ENCODE measurements at places on chromosomes 2 and 18.

DNA sequence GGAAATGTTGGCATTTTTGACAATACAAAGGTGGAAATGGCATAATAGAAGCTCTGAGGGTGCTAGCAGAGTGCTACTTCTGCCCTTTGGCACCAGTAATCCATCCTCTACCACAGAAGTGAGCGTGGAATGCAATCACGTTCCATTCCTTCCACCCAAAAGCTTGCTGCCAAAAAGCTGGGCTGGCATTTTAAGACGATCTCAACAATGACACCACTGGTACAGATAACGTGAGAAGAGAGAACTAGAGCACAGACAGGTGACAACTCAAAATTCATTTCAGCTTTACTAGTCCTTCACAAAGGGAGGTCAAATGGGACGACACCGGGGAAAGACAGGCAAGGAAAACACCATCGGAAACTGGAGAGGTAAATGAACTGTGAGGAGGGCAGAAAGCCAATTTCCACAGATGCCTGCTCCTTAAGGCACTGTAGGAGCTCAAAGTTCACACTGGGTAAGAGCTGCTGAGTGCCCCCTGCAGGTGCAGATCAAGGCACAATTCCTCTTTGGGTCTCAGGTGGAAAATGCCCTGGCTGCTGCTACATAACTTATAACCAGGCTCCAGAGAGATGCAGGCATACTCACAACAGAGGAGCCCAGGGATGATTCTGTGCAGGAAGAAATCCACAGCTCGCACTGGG lies 50.7 kb upstream of the RNU4ATAC start:
- DNase-seq, result no peak

- no peak for DNase-seq
Measured at GRCh38 chr18:7898181-7898580, 331.1 kb downstream of the PTPRM start.

DNA sequence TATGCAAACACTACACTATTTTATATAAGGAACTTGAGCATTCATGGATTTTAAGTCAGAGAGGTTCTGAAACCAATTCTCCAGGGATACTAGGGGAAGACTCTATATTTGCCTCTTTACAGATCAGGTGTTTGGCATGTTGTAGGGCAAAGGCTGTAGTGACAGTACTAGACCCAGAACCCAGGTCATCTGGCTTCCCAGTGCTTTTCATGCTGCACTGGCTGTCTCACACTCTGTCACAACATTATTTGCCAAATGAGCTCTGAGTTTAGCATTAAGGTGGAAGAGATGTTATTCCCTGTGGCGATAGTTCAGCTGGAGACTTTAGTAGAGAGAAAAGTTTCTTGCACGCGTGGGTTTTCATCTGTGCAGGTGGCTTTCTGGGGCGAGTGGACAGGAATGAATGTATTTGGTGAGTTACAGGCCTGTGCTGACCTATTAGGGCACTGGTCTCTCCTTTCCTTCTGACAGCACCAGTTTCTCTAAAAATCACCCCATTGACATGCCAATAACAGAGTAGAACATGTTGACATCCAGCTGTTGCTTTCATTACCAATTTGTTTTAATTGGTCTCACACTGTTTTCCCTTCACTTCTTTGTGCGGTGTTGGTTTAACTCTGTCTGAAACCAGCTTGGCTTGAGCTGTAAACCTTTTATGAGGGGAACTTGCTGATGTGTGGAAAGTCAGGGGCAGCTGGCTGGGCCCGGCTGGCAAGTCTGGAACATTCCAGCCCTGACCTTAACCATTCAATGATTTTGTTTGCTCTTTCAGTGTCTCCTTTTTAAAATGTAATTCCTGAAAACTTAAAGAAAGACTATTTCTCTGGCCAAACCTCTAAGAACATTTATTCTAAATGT lies 643.0 kb upstream of the FAM98A start:
- no peak for DNase-seq

GRCh38 chr2:150971910-150972309 lies 289.8 kb downstream of the RBM43 start:
- no peak for DNase-seq

DNA sequence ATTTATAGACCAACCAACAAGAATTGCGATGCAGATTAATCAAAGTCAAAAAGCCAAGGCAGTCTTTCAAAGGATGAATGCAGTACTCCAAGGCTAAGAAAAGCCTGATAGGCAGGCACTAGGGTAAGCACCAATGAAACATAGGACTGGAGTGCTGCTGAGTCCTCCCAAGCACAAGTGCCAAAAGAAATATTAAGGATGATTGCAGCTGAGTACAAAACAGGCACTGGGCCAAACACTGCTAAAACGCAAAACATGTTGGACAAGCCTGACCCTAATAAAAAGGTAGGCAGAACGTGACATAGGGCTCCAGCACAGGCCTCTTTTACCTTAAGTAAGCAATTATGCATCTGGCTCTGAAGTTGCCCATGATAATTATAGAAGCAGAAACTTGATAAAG lies 160.1 kb upstream of the LRP1B start:
- DNase-seq, result no peak

GRCh38 chr2:226208726-226209125 lies 590.9 kb downstream of the IRS1 start:
- no peak for DNase-seq

- no peak for DNase-seq
Measured at GRCh38 chr2:88690591-88691338, 708 bp upstream of the RPIA start.

DNA sequence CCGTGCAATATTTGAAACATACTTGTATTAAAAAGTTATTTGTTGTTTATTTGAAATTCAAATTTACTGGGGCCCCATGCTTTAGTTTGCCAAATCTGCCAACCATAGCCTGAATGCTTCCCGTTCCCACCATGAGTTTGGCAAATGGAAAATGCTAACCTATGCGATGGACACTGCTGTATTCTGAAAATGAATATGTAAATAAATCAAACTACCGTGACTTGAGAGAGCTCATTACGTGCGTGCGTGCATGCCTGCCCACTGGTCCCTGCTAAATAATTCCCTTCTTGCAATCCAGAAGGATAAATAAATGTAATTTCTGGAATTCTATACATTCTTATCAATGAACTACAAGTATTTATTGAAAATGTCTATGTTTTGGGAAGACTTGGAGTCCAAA lies 3.2 kb downstream of the BOD1L2 start:
- DNase-seq, result no peak

- DNase-seq, result no peak
Measured at GRCh38 chr2:235433860-235434259, 60.0 kb upstream of the AGAP1 start.

- DNase-seq, result no peak
Measured at GRCh38 chr2:233270951-233271350, 19.5 kb downstream of the ATG16L1 start.

DNA sequence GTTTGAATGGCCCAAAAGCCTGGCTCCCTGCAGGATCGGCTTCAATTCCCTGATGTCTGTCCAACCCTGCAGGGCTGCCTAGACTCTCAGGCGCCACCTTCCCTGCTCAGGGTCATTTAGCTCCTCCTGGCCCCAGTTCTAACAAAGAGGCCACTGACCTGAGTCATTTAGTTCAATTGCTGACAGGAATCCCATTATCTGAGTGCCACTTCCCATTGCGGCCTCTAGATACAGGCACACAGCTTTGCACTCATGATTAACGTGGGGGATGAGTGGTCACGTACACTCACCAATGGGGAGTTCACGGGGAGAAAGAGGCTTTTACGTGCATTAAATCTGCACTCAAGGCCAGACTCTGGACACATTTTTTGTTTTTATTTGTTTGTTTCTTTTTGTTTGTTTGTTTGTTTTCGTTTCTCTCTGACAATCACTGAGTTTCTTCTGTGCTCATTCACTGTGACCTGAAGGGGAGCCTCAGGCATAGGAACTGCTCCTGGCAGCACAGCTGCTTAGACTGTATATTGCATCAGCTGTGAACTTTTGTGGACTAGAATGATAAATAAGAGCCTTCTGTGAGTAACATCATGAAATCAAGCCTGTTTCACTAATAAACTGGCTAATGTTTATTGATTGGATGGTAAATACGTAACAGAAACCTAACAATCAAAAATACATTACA lies 118.9 kb upstream of the CTNNA2 start:
- DNase-seq, result no peak

- no peak for DNase-seq
Measured at GRCh38 chr2:12967804-12968203, 251.1 kb downstream of the TRIB2 start.

GRCh38 chr2:119106301-119106897 lies 52.2 kb downstream of the C1QL2 start:
- no peak for DNase-seq

DNA sequence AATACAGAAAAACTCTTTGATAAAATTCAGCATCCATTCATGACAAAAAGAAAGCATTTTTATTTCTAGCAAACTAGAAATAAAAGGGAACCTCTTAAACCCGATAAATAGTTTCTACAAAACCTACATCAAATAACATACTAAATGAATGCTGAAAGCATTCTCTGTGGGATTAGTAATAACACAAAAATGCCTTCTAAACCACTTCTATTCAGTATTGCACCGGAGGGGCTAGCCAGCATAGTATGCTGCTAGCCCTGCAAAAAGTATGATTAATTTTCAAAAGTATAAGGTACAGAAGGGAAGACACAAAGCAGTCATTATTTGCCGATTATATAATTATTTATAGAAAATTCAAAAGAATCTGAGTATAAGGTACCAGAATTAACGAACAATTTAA lies 145.2 kb downstream of the DTNB start:
- no peak for DNase-seq

DNA sequence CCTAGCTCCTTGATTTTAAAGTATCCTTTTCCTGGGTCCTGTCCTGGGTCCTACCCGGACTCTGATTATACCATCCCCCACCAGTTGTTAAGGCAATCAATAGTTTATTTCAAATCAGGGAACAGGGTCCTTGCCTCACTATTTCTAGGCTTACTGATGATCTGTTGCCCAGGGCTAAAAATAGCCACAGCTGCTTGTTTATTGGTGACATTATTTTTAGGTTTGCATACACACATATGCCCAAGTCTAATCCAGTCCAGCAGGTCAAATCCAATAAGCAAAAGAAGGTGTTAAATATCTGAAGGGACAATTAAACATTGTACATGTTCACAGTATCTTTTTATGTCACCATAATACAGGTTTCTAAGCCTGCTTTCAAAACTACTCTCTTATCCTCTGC lies 66.0 kb downstream of the RAB10 start:
- no peak for DNase-seq

DNA sequence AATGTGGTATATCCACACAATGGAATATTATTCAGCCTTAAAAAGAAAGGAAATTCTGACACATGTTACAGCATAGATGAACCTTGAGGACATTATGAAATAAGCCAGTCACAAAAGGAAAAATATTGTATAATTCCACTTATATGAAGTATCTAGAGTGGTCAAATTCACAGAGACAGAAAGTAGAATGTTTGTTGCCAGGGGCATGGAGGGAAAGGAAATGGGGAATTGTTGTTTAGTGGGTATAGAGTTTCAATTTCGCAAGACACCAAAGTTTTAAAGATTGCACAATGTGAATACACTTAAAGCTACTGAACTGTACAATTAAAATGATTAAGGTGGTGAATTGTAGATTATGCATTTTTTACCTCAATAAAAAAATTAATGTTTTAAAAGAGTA lies 92.9 kb downstream of the TXNL1 start:
- DNase-seq, result no peak

GRCh38 chr2:199848389-199849130 lies 2.4 kb downstream of the FTCDNL1 start:
- no peak for DNase-seq

- DNase-seq, result no peak
Measured at GRCh38 chr2:210528716-210529115, 27.7 kb upstream of the CPS1 start.

GRCh38 chr2:76599732-76600368 lies 889.1 kb upstream of the GCFC2 start:
- DNase-seq, result no peak

GRCh38 chr18:22367303-22367702 lies 50.4 kb downstream of the CTAGE1 start:
- no peak for DNase-seq

GRCh38 chr2:233847248-233847898 lies 7.0 kb downstream of the HJURP start:
- DNase-seq, result no peak

GRCh38 chr2:227025510-227025909 lies 138.5 kb downstream of the COL4A4 start:
- DNase-seq, result no peak

DNA sequence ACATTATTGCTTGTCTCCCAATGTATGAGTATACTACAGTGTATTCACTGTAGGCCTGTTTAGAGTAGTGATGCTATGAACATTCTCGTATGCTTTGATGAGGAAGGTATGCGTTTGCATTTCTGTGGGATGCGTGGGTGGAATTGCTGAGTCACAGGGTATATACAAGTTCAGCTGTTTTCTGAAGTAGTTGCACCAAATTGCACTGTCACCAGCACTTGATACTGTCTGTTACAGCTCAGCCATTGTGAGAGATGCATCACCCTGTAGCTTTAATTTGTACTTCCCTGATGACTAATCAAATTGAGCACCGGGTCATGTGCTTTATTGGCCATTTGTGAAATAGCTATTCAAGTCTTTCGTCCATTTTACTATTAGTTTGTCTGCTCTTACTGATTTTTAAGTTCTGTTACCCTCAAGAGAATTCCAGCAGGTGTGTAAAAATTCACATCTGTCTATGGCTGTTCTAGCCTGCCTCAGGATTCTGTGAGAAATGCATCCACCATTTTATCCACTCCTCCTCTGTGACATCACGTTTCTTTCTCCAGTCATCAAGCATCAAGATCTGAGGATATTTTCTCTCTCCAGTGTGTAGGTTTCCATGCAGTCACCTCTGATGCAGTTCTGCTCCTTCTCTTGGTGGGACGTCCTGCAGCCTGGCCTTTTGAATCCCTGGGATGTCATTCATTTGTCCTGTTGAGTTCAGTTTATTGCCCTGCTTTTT lies 72.5 kb downstream of the DGKD start:
- no peak for DNase-seq

DNA sequence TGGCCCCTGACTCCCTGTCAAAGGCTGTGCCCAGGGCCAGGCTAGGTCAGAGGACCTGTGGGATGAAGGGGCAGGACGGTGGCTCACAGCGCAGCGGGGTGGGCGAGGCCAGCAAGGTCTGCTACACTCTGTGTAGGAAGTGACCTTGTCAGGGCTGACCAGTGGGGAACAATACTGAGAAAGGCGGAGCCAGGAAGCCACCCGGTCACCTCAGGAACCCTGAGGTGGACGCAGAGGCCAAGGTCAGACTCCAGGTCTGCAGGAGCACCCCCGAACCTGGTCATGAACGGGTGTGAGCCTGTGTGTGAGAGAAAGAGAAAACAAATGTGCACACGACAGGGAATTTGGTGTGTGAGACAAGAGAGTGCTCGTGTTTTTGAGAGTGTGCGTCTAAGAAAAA lies 72.3 kb downstream of the SMAD7 start:
- DNase-seq, result no peak

Data from central memory CD4-positive, alpha-beta T cell (primary cell).